ENCODE measurements at places on chromosomes 7 and 10. TPM values are rescaled to one million over a fixed set of nuclear protein-coding genes. Genes with fewer than 3 reads are reported as not detected.

The GPR158 gene
- polyA plus RNA-seq: 0.85 TPM

The PVRIG gene
- 4.9 TPM for polyA plus RNA-seq

DNA sequence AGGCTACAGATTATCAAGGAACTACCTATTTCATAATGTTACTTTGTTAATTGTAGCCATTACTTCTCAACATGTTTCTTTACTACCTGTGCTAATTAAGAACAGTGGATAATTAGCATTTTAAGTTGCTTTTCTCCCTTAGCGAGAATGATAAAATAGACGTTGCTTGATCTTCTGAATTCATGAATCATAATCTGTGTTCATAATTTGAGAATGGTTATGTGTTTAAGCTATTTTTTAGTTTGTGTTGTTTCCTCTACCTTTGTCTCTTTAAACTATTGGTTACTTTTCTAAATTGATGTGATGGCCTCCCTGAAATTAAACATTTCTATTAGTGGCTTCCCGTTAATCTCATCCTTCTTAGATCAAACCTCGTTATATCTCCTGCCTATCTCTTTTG lies at the start of gene ZRANB1:
Gene ZRANB1, plus strand, starts transcription at position 301 of the 400 bp plus-strand sequence. CDS start 371 bp downstream, outside the sequence.
- no peak for DNase-seq

- DNase-seq: no peak
These were observed 528.3 kb downstream of the GLRX3 start for GRCh38 chr10:130664526-130664925.

The SPACDR gene
- 5.1 TPM for polyA plus RNA-seq

GRCh38 chr10:8305876-8306652 lies 251.6 kb downstream of the GATA3 start:
- DNase-seq: no peak

- no peak for DNase-seq
These were observed 429.9 kb upstream of the KLF6 start for GRCh38 chr10:4214908-4215307.

The MMRN2 gene
- polyA plus RNA-seq: 26.4 TPM

The ANKRD7 gene
- 2.1 TPM for polyA plus RNA-seq

- DNase-seq: peak; percentile 50
These were observed 570 bp upstream of the PRTFDC1 start for GRCh38 chr10:24952707-24953645.

DNA sequence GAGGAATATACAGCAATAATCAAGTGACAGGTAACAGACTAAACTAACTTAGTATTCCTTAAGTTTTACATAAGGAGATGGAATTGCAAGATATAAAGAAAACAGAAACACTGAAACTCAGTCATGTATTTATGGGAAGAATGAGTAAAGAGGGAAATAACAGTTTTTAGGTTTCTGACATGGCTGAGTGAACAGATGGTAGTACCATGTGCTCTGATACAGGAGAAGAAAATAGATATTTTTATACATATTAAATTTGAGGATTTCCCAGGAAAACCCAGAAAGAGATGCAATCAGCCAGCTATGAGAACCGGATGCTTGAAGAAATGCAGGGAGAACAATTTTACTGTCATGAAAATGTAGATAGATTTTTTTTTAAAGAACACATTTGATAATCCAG lies 669.5 kb upstream of the GRM3 start:
- no peak for DNase-seq

The PARD3 gene
- polyA plus RNA-seq: 53.5 TPM

The INA gene
- 0.53 TPM for polyA plus RNA-seq

- no peak for DNase-seq
These were observed 289.8 kb downstream of the GLRX3 start for GRCh38 chr10:130425881-130426435.

The CALHM2 gene
- polyA plus RNA-seq: 15.0 TPM

The GBX1 gene
- polyA plus RNA-seq: not detected

DNA sequence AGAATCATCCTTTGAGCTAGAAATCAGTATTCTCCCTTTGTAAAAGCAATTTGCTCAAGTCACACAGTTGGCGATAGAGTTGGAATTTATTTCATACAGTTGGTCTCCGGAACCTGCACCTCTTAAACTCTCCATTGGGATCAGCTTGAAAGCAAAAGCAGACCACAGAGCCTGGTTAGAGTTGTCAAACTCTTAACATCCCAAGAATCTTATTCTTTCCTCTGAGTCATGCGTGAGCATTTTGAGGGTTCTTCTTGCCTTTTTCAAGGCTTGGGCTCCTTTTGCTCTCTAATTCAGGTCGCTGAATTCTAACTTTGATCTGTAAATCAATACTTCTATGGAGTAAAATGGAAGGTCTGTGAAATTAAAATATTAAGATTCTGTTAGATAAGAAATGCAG lies 19.6 kb upstream of the SCIN start:
- no peak for DNase-seq

- DNase-seq: no peak
These were observed 24.0 kb downstream of the CCSER2 start for GRCh38 chr10:84352251-84352842.

DNA sequence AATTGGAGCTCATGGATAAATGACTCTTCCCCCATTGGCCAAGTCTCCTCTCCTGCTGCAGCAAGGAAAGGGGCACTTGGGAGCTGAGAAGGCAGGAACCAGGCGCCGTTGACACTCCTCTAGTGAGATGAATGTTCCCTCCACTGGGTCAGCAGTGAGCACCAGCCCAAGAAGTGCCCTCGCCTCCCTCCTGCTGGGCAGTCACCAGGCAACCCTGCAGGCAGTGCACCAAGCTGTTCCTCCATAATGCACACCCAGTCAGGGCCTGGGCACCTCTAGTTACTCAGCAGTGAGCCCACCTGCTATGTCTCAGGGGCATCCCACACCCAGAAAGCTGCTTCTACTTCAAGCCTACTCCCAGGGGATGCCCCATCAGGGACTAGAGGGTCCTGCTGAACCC lies 84.3 kb downstream of the KCNMA1 start:
- DNase-seq: no peak

DNA sequence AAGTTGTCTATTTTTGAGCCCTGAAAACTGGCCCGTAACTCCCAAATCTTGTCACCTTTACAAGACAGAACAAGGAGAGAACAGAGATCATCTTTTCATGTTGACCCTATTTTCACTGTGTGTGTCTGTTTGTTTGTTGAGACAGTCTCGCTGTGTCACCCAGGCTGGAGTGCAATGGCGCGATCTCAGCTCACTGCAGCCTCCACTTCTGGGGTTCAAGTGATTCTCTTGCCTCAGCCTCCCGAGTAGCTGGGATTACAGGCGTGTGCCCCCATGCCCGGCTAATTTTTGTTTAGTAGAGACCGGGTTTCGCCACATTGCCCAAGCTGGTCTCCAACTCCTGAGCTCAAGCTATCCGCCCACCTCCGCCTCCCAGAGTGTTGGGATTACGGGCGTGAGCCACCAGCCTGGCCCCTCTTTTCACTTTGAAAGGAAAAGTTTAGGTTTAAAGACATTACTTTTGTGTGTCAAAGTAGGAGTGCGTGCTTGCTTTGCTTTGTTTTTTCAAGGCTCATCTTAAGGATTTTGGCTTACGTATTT lies 32.1 kb downstream of the FOXK1 start:
- no peak for DNase-seq

GRCh38 chr10:46547541-46548497 lies 8.6 kb downstream of the GPRIN2 start:
- DNase-seq: no peak

The MEST gene
- polyA plus RNA-seq: 393 TPM

DNA sequence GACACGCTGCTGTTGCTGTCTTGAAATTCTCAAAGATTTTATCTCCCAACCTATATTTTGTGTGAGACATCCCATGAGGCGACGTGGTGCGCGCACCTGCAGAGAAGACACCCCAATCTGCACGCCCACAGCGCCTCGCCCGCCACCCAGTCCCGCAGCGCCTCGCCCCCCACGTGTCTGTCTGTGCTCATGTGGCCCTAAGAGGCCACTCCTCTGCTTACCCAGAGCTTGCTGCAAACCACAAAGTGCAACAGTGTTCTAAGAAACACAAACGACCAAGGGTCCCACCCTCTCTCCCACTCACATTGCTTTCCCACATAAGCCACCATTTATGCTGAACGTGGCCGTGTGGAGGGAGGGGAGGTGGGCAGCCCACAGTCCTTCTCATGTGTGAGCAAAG lies 287.2 kb downstream of the PTPRN2 start:
- DNase-seq: no peak

GRCh38 chr7:35370687-35371086 lies 116.8 kb upstream of the TBX20 start:
- DNase-seq: no peak

The FAM131B gene
- polyA plus RNA-seq: 1.7 TPM

GRCh38 chr10:93865794-93866425 lies 27.9 kb upstream of the SLC35G1 start:
- DNase-seq: no peak

The MYO3A gene
- polyA plus RNA-seq: 4.3 TPM

GRCh38 chr7:136018104-136018503 lies 40.9 kb upstream of the MTPN start:
- DNase-seq: no peak
